OCI-LY7 (cell line): ENCODE measurements at places on chromosomes 4 and X.
A peak's percentile ranks its signal among the peaks of the same experiment; 100 is the strongest.

DNA sequence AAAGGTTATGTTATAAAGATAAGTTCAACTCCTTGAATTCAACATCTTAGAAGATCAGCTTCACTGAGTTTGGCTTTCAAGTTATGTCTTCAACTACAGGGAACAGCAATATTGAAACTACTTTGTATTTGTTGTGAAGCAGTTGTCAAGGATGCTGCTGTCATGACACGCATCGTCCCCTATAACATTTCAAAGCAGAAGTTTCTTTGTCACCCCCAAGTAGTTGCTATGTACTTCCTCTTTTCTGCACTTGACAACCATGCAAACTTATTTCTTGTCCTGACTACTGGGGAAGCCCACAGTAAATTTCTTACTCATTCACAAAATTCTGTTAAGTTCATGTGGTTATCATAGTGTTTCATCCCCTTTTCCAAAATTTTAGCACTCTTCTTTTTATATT is 14.3 kb downstream of the ANTXR2 start:
- DNase-seq = peak; percentile 35

GRCh38 chr4:173685831-173686210 is 155.8 kb upstream of the HAND2 start:
- DNase-seq = no peak

DNA sequence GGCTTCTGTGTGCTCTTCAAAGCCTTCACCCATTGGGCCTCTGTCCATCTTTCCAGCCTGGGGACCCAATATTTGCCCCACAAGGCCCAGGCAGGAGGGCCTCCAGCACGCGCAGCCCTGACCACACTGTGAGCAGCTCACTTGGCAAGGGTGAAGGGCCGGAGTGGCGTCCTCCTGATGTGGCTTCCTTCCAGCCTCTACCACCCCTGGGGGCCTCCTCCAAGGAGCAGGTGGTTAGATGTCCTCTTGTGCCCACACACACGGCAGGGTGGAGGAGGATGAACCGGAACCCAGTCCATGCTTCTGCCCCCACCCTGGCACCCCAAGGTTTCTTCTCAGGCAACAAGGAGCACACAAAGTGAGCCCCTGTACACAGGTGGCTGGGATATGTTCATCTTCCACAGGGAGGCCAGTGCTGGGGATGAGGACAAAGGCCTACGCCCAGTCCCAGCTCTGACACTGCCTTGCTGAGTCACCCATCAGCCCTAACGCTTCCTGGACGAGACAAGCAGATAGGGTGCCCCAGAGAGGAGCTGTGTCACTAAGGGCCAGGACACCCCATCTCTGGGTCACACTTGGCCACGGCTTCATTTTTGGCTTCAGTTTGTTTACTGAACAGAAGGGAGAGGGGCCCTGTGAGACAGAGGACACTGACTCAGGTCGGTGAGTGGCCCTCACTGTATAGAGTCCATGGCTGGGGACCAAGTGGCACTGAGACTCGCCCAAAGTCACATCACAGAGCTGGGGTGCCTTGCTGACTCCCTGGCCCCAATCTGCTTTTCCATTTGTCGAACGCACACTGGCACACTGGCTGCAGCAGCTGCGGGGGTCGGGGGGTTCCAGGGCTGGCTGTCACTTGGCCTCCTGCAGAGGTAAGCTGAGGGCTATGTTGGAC is 1.9 kb downstream of the UBL4A start:
- no peak for DNase-seq

DNA sequence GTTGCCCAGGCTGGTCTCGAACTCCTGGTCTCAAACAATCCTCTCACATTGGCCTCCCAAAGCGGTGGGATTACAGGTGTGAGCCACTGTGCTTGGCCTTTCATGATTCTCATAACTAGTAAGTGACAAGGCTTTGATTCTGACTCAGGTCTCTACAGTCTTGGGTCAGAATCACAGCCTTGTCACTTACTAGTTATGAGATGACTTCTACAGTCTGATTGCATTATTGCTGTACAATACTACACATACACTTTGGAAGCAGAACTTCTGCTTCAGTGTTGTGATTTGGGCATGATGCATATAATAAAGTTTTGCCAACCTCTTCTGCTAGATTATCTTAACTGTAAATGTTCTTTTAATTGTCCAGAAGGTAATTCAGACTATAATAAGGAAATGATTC is 123.3 kb downstream of the KDM6A start:
- no peak for DNase-seq

GRCh38 chr4:77190053-77190452 is 33.0 kb downstream of the CCNG2 start:
- DNase-seq = no peak

DNA sequence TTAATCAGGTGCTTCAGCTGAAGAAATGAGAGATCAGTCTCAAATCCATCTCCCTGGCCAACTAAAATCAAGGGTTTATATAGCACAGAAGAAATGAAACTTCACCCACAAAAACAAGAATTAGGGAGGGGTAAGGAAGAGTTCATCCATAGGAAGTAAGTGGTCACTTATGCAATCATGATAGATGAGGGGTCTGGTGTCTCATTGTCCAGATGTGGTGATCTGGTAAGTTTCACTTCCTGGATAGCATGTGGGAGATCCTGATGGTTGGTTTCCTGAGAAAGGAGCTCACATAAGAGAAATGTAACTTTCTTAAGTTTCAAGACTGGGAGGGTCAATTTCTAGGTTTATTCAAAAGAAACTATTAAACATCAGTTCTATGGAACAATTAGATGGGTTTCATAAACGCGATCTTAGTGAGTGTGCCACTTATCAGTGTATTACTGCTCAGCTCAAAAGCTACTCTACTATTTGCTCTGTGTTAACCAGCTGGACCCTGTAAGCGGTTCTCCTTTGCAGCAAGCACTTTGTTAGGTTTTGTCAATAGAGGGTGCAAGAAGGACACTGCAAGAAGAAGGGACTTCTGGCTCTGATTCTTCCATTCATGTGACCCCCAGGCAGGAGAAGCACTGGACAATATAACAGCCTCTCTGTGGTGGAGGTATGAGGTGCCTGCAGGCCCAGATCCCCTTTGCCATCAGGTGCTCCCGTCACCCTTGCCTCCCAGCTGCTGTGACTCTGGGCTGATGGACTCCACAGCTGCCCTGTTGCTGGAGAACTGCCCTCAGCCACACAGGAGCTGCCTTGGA is 35.4 kb upstream of the HPSE start:
- peak; percentile 30 for DNase-seq

DNA sequence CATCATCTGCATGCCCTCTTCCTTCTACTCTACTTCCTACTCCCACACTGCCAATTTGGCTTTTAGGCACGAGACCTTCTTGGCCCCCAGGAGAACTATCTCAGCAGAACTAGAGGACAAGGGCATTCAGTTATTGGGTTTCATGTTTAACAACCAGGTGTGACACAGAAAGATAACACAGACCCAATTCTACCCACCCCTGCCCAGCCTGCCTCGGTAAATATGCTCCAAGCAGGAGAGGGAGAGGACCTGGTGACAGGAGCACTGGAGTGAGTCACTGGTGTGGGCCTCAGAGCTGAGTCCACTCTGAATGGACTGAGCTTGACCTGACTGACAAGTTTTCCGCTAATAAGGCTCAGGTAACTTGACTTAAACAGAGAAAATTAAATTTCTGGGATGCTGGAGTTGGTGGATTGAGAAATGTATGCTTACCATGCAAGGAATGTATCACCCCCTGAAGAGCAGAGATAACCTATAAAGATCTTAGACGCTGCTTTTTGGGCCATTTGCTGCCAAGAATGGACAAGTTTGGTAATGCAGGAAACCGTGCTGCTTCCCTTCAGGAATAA is 52.5 kb downstream of the CASP3 start:
- no peak for DNase-seq

GRCh38 chr4:1572964-1573720 is 111.0 kb downstream of the FAM53A start:
- DNase-seq = no peak

GRCh38 chr4:111016416-111016815 is 393.5 kb upstream of the PITX2 start:
- DNase-seq = no peak

DNA sequence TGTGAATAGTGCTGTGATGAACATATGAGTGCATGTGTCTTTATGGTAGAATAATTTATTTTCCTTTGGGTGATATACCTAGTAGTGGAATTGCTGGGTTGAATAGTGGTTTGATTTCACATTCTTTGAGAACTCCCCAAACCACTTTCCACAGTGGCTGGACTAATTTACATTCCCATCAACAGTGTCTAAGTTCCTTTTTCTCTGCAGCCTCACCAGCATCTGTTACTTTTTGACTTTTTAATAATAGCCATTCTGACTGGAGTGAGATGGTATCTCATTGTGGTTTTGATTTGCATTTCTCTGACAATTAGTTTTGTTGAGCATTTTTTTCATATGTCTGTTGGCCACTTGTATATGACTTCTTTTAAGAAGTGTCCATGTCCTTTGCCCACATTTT is 29.1 kb downstream of the JADE3 start:
- no peak for DNase-seq

- DNase-seq = no peak
Measured at GRCh38 chr4:124964251-124964650, 251.7 kb upstream of the ANKRD50 start.

- peak; percentile 78 for DNase-seq
Measured at GRCh38 chrX:79259073-79259689, 108.0 kb downstream of the ITM2A start.

GRCh38 chrX:122626871-122627270 is 557.2 kb upstream of the GRIA3 start:
- DNase-seq = no peak

DNA sequence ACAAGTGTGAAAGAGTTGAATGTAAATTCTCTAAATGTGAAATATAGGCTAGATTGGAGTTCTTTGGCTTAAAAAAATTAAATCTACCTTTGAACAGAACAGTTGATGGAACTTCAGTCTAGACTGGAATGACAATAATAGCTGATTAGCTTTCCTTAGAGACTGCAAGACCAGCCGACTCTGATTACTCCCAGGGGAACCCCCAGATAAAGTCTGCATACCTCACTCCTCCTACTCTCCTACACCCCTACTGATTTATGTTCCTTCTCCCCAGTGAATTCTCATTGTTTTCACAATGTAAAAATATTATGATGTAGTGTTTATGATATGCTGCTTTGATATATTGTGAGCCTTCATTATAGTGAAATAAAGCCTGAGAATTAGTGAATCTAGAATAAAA is 241.3 kb downstream of the CFAP299 start:
- no peak for DNase-seq

- no peak for DNase-seq
Measured at GRCh38 chr4:67714248-67714583, 13.3 kb upstream of the UBA6 start.

DNA sequence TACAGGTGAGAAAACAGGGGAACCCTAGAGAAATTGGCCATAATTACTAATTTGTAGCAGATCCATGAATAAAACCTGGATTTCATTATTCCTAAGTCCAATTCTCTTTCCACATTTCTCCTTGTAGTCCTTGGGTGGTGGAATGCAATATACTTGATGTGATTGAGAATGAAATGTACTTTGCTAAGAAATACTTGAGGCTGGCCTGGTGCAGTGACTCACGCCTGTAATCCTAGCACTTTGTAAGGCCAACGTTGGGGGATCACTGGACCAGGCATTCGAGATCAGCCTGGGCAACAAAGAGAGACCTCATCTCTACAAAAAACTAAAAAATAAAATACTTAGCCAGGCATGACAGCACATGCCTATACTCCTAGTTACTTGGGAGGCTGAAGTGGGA is 15.9 kb downstream of the TMEM184C start:
- no peak for DNase-seq

DNA sequence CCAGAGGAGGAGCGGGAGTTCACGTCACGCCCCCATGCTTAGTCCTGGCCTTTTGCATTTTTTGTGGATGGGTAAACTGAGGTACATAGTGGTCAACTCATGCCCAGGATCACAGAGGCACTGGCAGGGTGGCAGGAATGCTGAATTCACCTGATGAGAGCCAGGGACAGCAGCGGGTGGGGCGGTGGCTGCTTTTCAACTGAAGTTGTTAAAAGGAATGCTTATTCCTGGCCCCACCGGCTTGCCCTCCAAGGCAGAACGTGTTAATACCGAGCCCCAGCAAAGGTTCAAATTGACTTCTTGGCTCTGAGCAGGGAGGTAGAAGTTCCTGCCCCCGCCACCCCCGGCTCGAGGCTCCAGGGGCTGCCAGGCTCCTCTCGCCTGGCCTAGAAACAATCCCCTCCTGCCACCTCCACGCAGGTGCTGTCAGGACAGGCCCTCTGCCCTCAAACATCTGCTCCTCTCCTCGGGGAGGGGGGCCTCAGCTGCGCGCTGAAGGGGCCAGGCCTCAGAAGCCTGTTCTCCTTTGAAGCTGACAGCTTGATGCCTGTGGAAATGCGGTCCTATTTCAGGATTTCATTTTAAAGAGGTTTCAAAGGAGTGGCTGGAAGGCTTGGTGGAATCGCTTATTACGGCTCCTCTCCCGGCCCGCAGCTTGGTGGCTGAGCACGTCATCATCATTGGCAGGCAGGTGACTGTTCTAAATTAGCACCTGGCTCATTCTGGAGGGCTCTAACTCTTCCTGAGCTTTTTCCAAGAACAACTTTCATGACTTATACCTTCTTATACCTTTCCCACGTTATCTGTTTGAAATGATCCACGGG is 93.0 kb downstream of the PHKA2 start:
- no peak for DNase-seq

- DNase-seq = no peak
Measured at GRCh38 chrX:130952266-130953043, 49.4 kb upstream of the ENOX2 start.

DNA sequence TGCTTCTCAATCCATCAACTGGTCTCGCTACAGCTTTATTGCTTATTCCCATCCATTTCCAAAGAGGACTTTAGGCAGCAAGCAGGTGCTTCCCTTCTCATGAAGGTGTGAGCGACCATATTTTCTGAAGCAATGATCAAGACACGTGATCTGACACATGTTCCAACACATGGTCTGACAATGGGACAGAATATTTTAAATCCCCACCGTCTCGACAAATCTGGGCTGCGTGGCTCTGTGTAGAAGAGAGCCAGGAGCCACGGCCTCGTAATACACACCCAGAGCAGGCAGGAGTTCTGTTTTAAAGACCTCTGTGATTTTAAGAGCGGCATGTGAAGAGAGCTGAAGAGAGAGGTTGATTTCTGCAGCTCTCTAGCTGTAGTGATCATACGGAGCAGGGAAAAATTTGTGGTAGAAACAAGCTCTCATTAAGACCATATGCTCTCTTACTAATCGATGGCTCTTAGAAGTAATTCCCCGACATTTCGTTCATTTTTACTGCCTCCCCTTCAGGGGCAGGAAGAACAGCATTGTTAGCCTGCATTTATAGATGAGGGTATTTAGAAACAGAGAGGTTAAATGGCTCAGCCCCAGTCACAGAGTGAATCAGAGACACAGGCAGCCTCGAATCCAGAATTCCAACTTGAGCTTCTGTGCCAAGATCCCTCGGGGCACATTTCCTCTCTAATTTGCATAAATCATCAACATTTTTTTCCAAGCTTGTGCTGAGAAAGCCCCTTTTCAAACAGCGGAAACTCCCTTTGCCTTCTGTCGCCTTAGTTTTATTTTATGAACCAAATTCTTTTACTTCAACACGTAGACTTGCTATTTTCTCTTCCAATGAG is 91.0 kb upstream of the BCOR start:
- DNase-seq = no peak

GRCh38 chr4:89704651-89705395 is 132.1 kb downstream of the SNCA start:
- no peak for DNase-seq
